Stimulated activated CD4-positive, alpha-beta T cell treated with anti-CD3 and anti-CD28 coated beads, Interleukin-15, amount 100 ng/mL, for 1 hour (primary cell): ENCODE measurements at places on chromosomes 5 and 9.

DNA sequence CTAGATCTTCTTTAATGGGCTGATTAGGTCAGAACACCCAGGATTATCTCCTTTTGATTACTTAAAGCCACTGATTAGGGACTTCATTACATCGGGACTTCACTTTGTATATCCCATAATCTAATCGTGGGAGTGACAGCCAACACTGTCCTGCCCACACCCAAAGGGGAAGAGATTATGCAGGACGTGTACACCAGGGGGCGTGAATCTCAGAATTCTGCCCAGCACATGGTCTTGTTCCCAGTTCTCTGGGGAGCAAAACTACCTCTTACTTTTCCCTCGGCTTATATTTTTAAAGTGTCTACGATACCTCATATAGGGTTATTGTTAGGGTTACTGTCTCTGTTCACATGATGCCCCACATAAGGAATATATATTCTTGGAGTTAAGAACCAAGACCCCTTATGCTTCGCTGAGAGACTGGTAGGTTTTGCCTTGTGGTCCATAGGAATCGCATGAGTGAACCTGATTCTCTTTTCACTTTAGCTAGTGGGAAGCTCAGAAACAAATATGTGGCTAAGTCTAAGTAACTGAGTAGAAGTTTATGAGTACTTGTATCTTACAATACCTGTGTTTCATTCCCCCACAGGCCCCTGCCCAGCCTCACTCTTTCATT lies 192.7 kb downstream of the GNA14 start:
- DNase-seq = no peak

DNA sequence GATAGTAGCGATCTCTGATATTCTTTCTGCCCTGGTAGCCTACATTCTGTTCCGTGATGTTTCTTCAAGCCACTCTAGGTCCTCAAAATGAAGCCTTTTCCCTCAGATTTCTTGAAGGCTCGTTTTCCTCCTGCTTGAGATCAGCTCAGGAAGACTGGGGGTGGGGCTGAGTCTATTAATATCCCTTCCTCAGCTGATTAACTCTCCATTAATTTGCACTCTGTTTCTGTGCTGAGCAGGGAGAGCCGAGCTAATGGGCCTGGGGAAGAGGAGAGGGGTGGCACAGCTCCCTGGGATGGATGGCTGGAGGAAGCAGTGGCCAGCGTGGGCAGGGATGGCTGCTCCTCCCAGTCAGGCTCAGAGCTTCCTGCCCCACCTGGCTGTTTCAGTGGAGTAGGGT lies 93.3 kb downstream of the PPARGC1B start:
- DNase-seq = no peak

DNA sequence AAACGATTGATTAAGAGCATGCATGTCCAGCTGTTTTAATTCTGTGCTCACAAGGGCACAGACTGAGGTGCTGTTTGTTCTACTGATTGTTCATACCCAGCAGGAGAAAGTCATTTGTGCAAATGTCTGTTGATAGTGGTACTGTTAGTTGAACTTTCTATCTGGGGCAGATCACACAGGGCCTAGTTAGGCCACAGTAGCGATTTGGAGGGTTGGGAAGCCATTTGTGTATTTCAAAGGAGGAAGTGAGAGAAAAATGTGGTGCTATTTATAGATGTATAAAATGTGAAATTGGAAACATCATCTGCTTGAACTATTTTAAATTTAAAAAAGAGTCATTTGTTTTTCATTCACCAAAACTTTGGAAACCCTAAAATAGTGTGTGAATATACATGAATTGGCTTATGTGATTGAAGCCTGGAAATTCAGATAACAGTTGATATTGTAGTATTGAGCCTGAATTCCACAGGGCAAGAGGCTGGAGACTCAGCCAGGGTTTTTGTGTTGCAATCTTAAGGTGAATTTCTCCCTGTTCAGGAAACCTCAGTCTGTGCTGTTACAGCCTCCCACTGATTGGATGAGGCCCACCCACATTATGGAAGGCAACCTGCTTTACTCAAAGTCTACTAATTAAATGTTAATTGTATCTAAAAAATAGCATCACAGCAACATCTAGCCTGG lies 162.0 kb upstream of the CDKN2B start:
- no peak for DNase-seq

DNA sequence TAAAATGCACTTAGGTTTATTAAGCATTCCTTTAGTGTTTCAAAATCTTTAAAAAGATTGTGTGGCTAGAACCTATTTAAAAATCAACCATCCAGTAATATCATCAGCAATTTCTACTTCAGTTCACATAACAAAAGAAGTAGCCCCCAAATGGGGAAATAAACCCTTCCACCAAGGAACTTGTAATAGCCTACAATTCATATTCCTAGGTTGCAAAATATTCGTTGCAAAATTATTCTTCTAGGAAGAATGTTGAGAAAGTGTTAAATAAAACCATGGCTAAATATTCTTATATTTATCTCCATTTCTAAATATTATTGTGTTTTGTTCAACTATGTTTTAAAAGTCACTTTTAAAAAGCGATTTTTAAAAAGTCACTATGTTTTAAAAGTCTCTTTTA lies 177.9 kb upstream of the PRLR start:
- no peak for DNase-seq

- DNase-seq = no peak
These were observed 79.4 kb downstream of the FBXL7 start for GRCh38 chr5:15579193-15579990.

DNA sequence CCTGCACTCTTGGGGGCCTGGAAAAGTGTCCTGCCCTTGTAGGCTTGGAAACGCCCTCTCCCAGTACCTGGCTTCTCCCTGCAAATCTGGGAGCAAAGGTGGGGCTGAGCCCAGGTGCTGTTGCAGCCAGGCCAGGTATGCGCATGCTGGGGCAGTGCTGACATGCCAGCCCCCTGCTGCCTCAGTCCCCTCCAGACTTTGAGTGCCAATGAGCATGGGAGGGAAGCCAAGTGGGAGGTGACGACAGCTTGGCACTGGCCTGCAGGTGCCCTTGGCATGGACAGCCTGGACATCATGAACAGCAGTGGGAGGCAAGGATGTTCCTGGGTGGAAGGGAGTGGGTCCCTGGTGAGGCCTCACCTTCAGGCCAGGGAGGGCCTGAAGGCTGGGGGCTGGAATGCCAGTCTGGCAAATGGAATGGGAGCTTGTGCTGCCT lies 1494.4 kb upstream of the NUDT12 start:
- no peak for DNase-seq

DNA sequence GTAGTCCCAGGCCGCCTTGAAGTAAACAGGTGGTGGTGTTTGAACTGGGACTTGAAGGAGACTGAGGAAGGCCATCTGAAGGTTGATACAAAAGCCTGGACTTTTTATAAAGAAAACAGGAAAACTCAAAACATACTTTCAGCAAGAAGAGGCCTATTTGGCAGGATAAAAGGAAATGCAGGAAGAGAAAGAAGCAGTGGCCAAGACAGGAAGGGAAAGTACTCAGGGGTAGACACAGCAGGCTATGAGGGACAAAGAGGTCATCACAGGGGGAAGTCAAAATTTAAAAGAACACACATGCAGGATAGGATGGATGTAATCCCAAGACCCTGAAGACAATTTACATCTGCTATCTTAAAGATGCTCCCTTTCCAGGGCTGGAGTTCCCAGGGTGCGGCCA lies 13.0 kb downstream of the TLE1 start:
- no peak for DNase-seq

DNA sequence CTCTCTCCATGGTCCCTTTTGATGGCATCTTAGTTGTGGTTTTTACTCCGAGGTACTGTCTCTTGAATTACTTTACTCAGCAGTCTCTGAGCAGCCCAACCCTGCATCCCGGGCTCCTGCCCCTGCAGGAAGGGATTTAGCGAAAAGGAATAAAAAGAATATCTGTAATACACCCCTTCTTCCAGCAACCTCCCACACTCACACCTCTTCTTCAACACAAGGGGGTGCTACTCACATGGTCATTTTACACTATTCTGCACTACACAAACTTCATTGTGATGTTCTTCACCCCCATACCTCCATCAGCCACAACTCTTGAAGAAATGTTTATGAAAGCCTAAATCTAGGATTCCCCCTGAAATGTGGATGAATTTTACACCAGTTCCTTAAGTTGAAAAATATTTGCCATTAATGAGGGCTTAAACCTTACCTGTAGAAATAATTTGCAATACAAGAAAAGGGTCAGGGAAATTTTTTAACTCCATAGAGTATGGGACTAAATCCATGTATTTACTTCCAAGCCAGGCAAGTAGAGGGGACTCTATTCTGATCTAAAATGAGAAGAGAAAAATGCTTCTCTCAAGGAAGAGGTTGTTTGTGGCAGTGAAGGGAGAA lies 26.0 kb downstream of the TPD52L3 start:
- no peak for DNase-seq
